ENCODE measurements at places on chromosomes 16 and 17.

DNA sequence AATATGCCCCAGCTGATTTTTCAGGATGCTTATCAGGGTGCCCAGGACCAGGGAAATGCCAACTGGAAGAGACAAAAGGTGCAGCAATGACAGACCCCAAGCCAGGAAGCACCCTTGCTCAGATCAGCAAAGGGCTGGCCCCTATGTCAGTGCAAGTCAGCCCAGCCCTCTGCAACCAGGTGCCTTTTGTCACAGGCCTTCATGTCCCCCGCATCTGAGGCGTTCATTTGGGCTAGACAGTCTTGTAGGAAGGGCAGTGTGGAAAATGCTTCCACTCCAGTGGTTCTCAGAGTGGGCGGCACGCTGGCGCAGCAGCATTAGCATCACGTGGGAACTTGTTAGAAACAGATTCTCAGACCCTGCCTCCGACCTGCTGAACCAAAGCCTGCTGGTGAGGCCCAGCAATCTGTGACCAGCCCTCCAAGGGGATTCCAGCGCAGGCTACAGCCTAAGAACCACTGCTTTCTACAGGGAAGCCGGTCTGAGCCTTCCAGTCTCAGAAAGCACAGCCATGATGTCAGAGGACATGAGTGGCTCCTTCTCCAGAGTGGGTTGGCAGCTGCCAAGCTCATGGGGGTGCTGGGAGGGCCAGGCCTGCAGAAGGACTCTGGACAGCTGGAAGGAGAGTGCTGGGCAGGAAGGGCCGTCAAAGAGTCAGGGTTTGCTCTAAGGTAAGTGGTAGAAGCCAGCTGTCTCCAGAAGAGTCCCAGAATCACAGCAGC, 13.1 kb downstream of the SLC47A2 start:
- DNase-seq = no peak

- peak; percentile 21 for DNase-seq
Measured at GRCh38 chr16:21611556-21612384, 12.4 kb downstream of the METTL9 start.

GRCh38 chr17:1829216-1829591, 498 bp downstream of the SMYD4 start:
- no peak for DNase-seq

GRCh38 chr17:6348891-6349290, 86.0 kb downstream of the AIPL1 start:
- DNase-seq = no peak

DNA sequence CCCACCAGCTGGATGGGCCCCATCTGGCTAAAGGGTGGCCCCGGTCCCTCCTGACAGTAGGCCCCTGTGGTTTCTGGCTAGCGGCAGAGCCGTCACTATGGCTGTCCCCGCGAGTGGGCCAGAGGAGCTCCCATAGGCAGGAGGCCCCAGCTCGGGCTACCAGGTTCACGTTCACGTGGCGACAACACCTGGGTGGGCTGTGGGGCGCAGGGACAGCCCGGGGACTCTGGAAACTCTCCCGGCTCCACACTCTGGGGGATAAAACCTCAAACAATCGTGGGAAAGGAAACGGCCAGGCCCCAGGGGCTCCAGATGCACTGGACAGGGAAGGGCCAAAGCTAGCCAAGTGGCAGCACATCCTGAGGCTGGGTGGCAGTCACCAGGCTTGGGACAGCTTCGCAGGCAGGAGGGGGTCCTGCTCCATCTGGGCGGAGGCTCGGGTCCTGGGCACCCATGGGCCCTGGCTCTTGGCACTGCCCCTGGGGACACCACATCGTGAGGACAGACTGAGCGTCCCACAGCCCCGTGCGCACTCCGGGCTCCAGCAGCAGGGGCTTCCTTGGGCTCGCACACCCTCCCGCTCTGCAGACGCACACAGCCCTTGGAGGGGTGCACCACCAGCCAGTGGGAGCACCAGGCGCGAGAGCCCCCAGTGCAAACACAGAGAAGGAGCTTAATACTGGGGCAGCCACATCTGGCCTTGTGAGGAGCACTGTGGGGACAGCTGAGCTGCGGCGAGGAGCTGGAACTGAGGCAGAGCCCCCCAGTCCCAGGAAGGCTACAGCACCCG, 4.4 kb downstream of the RNF166 start:
- no peak for DNase-seq

DNA sequence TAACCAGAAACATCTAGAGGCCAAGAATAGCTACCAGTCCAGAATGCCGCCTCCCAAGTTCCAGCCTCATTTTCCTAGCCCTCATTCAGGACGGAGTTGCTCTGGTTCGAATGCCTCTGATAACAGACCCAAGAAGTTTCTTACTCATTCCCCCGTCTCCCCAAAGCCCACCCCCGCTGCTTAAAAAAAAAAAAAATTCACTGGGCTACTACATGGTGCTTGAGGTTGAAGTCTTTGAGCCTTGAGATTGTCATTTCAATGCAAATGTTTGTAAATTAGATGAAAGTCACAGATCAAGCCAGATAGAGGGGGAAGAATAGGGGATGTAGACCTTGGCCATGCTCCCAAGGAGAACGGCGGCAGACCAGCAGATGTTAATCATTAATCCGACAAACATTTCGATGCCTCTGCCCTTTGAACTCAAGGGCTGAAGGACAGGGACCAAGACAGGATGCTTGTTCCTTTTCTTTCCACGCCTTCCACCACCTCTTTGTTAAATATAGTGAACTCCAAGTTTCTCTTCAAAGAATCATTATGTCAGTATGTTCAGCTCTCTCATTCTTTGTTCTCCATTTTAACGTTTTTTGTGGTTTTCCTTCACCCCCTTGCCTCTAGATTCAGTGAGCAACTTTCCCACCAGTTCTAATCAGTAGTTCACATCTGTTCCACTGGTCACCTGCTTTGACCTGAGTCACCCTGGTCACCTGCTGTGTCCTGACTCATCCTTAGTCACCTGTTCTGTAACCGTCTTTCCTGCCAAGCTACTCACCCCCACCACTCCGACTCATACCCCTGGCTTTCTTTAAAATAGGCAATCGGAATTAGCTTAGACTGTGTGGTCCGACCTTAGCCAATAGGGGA, 190.3 kb downstream of the CPPED1 start:
- DNase-seq = no peak

GRCh38 chr16:16120382-16121184, 102.7 kb downstream of the ABCC6 start:
- DNase-seq = no peak

DNA sequence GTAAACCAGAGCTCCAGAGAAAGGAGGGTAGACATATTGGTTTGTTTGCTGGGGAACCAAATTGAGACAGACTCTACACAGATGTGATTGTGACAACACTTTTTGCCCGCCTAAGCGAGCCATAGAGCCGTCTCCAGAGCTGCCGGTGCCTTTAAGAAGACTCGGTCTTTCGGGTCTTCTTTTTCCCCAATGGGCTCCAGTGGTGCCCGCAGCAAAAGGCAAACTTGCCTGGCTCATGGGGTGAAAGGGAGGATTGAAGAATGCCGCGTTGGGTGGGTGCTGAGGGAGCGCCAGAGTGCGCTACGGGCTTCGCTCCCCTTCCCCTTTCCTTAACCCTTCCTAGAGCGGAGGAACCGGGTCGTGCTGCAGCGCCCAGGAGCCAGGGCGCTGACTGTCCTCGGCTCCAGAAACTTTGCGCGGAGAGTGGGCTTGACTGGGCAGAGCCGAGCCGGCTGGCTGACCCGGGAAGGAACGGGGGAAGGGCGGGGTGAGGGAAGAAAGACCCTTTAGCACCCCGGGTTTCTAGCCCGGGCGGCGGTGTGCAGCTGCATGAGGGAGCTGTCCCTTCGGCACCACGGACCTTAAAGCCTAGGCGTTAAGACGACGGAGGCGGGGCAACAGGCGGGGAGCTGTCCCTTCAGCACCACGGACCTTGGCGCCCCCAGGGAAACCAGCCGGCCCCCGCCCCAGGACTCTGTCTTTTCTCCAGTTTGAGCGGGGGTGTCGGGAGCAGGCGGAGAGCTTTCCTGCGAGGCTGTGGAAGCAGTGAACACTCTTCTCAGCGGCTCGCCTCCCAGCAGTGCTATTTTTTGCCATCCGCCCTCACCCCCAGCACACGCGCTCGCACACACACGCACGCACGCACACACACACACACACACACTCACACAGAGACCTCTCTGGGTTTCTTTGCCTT, at the start of gene CACNG3:
Gene CACNG3 (plus strand): TSS at position 880 of the 916 bp plus-strand sequence. CDS start 420 bp downstream, outside the sequence.
- no peak for DNase-seq

GRCh38 chr16:27264151-27264550, 4.4 kb downstream of the NSMCE1 start:
- DNase-seq = no peak

GRCh38 chr16:50059111-50059510, 6.7 kb upstream of the HEATR3 start:
- DNase-seq = no peak

GRCh38 chr17:48589060-48589830, 796 bp downstream of the HOXB3 start:
- DNase-seq = no peak

DNA sequence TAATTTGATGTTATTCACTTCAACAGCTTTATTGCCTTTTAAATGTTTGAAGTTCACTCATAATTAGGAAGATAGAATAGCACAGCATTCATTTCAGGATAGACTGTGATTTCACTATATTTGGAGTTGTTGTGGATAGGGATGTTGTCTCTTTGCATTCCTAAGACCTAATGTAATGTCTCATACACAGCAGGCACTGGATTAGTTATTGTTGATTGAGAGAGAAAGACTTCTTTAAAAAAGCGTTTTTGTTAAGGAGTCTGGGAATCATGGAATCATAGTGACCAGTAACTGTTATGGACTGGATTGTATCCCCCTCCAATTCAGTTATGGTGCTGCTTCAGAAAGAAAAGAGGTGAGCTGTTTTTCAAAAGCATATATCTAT, 122.0 kb downstream of the USP22 start:
- DNase-seq = no peak

- no peak for DNase-seq
Measured at GRCh38 chr16:84545114-84545737, 40.8 kb upstream of the MEAK7 start.

- DNase-seq = no peak
Measured at GRCh38 chr16:87839542-87840270, 29.6 kb downstream of the SLC7A5 start.

DNA sequence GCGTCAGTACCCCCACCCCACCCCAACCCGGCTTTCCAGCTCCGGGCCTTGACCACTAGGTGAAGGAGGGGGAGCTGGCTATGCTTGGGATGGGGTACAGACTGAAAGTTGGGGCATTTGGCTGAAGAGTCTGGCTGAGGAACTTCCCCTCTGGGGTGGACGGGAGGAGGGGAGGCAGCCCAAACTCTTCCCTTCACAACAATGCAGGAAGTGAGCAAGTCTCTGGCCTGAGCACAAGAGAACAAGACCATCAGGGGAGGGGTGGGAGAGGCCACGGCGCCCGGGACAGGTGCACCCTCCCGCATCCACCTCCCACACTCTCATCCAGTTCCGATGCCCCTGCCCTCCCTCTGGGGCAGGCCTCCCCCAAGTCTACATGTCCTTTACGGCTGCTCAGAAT, 5.6 kb downstream of the USH1G start:
- DNase-seq = no peak

DNA sequence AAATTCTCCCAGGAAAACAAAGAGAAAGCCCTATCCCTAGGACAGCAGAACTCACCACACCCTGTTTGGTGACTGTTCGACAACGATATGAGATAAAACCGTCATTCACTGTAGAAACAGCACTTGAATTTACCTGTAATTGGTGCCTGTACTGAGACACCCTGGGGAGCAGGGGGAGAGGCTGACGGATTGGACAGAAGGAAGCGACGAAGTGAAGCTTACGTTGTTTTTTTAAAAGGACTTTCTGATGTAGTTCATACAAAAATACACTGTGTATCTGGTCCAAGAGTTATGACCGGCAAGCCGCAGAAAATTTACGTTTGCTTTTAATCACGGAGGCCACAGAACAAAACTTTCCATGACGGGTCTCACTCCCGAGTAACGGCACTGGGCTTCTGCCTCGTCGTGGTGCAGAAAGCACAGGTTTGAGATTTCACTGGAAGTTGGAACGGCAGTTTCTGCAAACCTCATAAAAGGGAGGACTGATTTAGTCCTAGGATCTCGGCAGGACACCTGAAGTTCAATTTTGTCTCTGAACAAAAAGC, 9.7 kb downstream of the NXN start:
- DNase-seq = peak; percentile 35

DNA sequence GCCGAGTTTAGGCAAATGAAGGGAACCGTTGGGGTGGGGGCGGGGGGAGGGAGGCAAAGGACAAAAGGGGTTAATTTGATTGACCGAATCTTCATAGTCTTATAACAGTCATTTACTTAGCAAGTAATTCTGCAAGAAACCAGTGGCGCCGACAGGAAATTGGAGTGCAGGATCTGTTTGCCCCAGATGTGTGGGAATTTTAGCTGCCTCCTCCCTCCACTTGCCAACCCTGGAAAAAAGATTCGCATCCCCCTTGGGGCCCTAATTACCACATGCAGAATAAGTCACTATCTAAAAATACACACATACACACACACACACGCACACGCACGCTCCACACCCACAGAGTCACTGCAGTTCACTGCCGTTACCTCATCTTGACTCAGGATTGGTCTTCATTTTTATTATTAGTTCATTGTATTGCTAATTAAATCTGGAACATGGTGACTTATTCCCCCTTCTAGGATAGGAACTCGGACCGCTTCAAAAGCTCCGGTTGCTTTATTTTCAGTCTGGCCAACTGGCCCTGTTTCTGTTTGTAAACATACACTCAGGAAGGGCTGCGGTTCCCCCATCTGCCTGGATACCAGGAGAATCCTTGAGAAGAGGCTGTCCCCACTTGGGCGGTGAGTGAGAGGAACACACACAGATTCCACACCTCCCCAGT, 241.6 kb upstream of the SALL1 start:
- no peak for DNase-seq

- DNase-seq = no peak
Measured at GRCh38 chr17:80455784-80456183, 20.6 kb downstream of the NPTX1 start.

GRCh38 chr17:6638046-6638908, 2.2 kb downstream of the KIAA0753 start:
- DNase-seq = no peak

DNA sequence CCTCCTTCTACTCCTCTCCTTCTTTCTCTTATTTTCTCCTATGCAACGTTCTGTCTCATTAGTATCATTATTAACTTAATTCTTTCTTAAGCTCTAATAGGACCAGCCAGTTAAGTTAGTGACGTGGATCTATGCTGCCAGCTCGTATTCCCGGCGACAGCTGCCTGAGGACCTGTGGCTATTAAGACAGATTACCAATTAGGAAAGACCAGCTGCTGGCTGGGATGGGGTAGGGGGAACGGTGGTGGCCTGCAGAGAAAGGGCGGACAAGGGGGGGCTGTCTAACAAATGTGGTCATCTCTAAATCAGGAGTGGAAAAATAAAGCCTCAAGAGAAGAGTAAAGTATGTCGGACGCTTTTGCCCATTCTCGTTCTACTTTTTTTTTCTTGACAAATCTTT, 770 bp upstream of the MYH3 start:
- DNase-seq = no peak

- DNase-seq = no peak
Measured at GRCh38 chr16:14640538-14640937, 7.8 kb downstream of the BFAR start.

DNA sequence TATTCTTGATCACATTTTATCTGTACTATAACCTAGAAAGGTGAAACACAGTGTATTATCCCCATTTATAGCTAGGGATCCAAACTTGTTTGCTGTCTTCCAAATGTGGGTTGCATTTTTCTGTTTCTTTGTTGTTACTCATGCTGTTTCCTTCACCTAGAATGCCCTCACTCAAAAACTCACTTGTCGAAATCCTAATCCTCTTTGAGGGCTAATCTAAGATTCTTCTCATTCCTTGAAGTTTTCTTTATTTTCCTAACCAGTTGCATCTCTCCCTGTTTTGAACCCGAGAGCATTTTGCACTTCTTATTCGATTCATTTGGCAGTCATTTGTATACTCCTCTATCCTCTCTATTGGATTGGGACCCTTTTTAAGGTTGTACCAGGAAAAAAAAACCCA, 9.6 kb downstream of the CALCOCO2 start:
- no peak for DNase-seq

Data from NCI-H2227 treated with DMSO at 0.1 percent for 48 hours (cell line).